ENCODE measurements at places on chromosomes 6 and 20.
A peak's percentile ranks its signal among the peaks of the same experiment; 100 is the strongest.

- no peak for DNase-seq
Measured at GRCh38 chr6:139153855-139154254, 19.0 kb downstream of the HECA start.

DNA sequence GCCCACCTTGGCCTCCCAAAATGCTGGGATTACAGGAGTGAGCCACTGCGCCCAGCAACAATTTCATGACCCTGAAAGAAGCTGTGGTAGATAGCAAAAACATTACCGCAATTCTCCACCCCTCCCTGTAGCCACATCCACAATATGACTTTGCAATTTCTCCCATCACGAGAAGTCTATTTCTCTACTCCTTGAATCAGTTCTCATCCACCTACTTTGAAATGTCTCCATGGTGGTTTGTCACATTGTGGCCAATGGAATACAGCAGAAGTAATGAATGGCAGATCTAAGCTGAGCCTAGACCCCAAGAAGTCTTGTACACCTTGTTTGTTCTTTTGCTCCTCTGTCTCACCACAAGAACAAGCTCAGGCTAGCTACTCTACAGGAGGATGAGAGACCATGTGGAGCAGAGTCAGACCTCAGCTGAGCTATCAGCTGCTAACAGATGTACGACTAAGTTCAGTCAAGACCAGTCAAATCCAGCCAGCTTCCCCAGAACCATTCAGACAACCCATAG is 6.3 kb downstream of the OXT start:
- DNase-seq: no peak

DNA sequence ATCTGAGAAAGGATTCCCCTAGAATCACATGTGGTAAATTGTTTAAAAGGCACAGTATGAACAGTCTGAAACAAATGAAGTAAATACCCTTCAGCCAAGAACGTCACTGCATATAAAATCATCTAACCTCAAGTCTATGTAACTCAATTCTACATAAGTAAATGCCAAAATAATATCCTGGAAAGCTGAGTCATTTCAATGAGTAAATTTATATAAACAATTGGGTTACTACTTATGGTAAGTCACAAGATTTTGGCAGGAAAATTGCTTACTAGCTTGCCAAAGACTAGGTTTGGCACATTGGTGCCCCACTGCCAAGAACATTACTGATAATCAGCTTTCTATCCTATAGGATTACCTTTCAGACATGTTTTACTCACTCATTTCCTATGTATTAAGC is 8.4 kb downstream of the GMDS start:
- DNase-seq: no peak

GRCh38 chr6:88367248-88367647 is 201.1 kb upstream of the CNR1 start:
- DNase-seq: no peak

- DNase-seq: no peak
Measured at GRCh38 chr6:102216232-102216631, 822.7 kb downstream of the GRIK2 start.

DNA sequence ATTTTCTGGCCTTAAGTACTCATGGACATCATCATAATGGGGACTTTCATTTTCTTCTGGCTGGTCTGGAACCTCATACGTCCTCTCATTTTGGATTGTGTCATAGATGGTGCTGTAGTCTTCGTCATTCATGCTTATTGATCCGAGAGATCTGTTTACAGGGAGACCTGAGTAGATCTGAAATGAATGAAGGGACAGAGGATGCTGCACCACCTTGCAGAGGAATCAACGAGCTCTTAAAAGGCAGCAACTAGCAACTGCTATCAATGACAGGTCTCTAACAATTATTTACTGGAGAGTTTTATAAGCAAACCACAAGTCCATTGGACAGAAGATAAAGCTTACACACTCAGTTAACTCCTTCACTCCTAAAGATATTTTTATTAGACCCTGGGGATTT is 49.7 kb upstream of the ENPP4 start:
- DNase-seq: no peak

DNA sequence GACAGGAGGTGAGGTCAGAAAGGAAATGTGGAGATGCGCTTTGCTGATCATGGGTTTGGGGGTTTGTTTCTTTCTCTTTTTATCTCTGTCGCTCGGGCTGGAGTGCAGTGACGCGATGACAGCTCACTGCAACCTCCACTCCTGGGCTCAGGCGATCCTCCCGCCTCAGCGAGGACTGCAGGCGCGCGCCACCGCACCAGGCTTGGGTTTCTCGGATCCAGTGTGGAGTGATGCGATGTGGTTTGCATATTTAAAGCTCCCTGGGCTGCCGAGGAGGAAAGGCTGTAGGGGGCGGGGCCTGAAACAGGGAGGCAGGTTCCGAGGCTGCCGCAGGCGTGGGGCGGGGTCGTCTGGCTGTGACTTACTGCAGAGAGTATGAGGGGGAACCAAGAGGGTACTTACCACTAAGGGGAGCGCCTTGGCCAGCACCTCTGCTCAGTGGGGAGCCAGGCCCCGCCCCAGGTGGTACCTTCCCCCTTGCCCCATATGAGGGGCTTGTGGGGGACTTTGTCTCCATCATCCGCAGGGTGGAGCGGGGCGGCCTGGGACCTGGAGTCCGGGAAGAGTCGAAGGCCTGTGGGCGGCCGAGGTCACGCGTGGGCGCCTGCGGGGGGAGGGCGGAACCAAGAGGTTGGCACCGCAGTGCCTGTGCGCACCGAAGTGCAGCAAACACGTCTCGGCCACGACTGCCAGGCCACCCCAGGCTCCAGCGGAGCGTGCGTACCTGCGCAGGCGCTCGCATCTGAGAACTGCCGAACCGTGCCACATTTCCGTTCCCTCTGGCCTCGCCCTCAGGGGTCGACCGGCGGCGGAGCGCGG is 12.7 kb upstream of the BAK1 start:
- peak; percentile 18 for DNase-seq

- no peak for DNase-seq
Measured at GRCh38 chr20:43564455-43564854, 5.6 kb downstream of the SGK2 start.

DNA sequence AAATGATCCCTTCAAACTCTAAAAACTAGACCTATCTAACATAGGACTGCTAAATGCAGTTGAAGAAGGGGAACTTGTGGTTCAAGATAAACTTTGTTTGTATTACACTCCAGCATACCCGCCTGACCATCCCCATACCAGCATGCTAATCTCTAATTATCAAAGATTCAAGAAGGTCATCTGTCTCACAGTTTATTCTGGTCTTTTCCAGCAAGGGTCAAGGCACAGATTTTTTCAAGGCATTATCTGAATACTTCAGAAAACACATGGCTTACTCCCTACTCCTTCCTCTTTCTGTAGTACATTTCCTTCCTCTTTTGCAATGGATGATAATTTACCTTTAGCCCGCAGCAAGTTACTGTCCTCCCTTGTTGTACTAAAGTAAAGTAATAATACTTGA is 174.1 kb downstream of the PKHD1 start:
- DNase-seq: no peak

DNA sequence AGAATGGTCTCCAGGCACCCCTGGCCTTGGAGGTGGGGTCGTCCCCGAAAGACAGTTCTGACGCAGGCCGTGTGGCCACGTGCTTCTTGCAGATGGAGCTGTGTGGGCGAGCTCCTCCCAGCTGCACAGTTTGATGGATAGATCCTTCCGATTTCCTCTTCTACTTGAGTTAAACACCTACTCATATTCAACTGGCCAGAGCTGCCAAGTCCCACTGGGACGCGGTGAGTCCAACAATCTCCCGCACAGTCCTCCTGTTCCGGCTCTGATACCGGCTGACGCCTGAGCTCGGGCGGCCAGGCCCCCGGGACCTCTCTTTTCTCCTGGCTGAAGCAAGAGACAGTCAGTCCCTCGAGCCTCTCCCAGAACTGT is 57.9 kb upstream of the DACT2 start:
- DNase-seq: no peak

- no peak for DNase-seq
Measured at GRCh38 chr6:99026135-99026534, 78.4 kb upstream of the FBXL4 start.

DNA sequence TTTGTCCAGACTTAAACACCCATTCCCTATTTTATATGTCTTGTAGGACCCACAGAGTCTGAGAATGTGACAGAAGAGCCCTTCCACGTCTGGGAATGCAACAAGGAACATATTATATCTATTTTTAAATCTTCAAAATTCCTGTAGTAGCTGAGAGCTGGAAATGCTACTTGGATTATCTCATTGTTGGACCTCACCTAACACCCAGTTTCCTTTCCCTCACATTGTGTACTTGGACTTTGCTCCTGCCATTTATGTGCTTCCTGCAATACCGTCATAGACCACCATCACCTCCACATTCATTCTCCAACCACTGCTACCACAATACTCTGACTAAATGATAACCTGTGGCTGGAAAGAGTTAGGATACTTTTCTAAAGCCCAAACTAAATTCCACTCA is 335.4 kb downstream of the COL12A1 start:
- DNase-seq: no peak

DNA sequence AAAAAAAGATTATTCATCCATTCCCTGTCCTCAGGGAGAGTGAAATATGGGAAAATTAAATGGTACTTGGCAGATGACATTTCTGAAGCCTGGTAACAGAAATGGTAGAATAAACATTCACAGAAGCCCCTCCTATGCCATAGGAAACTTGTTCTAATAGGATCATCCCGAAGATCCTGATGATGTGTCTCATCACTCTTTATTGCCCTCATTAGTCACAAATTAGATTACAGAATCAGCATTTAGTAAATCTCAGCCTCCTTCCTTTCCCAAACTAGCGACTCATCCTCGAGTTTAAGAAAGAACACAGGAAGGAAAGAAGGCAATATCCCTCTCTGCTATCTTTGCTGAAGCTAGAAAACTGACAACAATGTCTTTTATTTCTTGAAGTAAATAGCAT is 154.4 kb downstream of the TMEM200A start:
- no peak for DNase-seq

GRCh38 chr6:43468240-43468639 is 9.1 kb upstream of the TJAP1 start:
- DNase-seq: no peak

DNA sequence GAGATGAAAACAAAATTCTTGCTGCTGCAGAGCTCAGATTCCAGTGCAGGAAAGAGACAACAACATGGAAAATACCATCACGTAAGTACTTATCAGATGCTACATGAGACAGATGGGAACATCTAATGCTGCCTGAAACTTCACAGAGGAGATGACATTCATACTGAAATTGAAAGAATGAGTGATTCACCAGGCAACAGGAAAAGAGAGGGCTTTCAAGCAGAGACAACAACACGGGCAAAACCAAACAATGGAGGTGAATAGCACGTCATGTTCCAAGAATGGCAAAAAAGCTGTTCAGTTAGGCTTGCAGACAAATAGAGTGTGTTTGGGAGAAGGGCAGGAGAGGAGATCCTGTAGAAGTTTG is 39.3 kb downstream of the GTF2H5 start:
- DNase-seq: no peak

GRCh38 chr6:105909106-105909505 is 177.0 kb upstream of the PRDM1 start:
- no peak for DNase-seq

- DNase-seq: no peak
Measured at GRCh38 chr6:16405375-16405774, 167.0 kb downstream of the GMPR start.
